Stimulated activated CD4-positive, alpha-beta T cell treated with anti-CD3 and anti-CD28 coated beads, Interleukin-15, amount 100 ng/mL, for 1 hour (primary cell): ENCODE measurements at places on chromosomes 12 and 14.

DNA sequence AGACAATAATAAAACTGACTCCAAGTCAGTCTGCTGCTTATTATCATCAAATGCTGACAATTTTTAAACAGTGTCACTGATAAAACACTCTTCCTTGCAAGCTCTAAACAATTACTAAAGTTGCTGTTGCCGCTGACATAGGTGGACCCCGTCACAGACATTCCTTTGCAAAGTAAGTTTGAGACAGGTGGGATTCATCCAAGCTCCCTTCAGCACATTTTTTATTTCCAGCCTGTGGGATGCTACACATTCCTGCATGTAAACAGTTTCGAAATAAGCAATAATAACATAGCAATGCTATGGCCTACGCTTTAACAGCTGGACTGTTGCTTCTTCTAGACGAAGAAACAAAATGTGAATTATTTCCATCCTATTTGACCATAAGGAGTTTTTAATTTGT is 85.4 kb upstream of the HIF1A start:
- DNase-seq, result no peak

- no peak for DNase-seq
Measured at GRCh38 chr12:129844662-129845220, 59.1 kb downstream of the TMEM132D start.

GRCh38 chr14:102830474-102831045 is 53.3 kb downstream of the TRAF3 start:
- no peak for DNase-seq

DNA sequence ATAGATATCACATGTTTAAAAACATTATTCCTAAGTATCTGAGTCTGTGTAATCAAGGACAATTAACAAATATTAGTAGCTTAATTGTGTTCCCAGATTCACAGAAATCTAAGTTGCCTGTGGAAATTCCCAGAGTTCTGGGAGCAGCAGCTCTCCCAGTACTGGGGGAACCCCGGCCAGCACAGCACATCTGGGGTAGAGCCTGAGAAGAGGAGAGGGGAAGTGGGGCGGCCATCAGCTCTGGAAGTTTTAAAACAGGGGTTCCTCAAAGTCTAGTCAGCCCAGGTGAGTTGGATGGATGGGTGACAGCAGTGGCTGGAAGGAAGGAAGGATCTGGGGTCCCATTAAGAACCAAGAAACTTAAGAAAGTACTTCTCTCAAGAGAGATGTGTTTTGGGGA is 24.6 kb downstream of the PRICKLE1 start:
- no peak for DNase-seq

- no peak for DNase-seq
Measured at GRCh38 chr12:119180380-119181040, 1.8 kb downstream of the HSPB8 start.

DNA sequence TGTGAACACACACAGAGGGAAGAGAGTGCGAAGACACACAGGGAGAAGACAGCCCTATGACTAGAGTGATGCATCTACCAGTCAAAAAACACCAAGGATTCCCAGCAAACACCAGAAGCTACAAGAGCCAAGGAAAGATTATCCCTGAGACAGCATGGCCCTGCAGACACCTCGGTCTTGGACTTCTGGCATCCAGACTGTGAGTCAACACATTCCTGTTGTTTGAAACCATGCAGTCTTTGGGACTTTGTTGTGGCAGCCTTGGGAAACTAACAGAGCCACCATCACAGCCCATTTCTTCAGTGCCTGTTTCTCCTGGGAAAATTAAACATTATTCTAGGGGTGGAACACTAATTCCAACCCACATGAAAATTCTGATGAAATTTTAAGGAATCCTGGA is 220.6 kb downstream of the GXYLT1 start:
- DNase-seq, result no peak

GRCh38 chr12:25859976-25860375 is 98.5 kb upstream of the RASSF8 start:
- no peak for DNase-seq

- no peak for DNase-seq
Measured at GRCh38 chr12:65895759-65896656, 71.7 kb downstream of the HMGA2 start.

DNA sequence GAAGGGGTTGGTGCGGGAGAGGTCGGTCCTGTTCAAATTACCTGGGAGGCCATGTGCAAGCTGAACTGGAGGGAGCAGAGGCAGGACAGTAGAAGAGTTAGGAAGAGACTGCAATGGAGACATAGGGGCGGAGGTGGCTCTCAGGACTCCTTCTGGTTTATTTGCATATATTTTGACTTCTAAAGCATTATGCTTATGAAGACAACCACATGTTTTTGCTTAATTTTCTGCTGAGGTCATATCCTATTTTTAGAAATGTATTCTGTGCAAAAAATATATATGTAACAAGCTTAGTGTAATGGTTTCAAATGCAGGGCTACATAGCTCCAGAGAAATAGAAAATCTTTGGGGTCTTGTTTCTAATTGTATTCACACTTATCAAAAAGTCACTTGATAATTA is 137.0 kb upstream of the MDM1 start:
- DNase-seq, result no peak

- no peak for DNase-seq
Measured at GRCh38 chr12:213527-213932, 427 bp downstream of the SLC6A12 start.

- peak; percentile 32 for DNase-seq
Measured at GRCh38 chr14:68283378-68284123, 464.0 kb downstream of the RAD51B start.

- no peak for DNase-seq
Measured at GRCh38 chr12:57330992-57331391, 80.0 kb upstream of the STAC3 start.

GRCh38 chr14:20632448-20632830 is 9.1 kb downstream of the OR6S1 start:
- DNase-seq, result no peak

DNA sequence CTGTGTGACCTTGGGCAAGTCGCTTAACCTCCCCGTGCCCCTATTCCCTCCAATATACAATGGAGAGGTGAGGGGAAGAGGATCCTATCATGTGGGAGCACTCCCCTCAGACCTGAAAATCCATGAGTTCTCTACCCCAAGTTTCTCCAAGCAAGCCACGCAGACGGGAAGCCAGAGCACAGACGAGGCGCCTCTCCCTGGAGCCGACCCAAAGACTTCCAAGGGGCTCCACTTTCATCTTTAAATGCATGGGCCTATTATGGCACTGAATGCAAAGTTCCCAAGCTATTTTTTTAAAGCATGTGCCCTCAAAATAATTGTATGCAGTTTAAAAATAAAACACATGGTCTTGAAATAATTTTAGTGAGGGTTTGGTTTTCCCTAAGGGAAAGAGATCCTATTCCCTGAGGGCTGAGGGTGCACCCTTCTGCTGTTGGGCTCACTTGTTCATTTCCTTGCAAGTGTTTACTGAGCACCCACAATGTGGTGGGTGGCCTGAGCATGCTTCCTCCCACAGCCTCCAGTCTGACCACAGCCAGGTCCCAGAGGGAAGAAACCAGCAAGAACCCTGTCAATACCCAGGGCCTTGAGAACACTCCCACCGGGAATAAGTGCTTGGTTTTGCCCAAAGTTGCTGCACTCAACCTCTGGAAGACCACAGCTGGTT is 14.6 kb downstream of the CMKLR1 start:
- no peak for DNase-seq

GRCh38 chr14:94655169-94655710 is 43.0 kb downstream of the SERPINA3 start:
- DNase-seq, result no peak

DNA sequence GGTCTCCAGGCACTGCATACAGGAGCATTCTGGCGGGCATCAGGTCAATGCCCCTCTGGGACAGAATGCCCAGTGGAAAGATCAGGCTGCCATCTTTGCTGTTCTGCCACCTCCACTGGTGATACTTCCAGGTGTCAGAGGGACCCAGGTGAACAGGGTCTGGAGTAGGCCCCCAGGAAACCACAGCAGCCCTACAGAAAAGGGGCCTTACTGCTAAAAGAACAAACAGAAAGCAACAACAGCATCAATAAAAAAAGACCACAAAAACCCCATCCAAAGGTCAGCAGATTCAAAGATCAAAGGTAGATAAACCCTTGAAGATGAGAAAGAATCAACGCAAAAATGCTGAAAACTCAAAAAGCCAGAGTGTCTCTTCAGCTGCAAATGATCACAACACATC is 15.9 kb downstream of the GLIPR1L1 start:
- DNase-seq, result no peak

- DNase-seq, result no peak
Measured at GRCh38 chr12:67952787-67953186, 36.5 kb upstream of the IFNG-AS1 start.

- DNase-seq, result no peak
Measured at GRCh38 chr12:11836282-11837151, 187.0 kb downstream of the ETV6 start.

DNA sequence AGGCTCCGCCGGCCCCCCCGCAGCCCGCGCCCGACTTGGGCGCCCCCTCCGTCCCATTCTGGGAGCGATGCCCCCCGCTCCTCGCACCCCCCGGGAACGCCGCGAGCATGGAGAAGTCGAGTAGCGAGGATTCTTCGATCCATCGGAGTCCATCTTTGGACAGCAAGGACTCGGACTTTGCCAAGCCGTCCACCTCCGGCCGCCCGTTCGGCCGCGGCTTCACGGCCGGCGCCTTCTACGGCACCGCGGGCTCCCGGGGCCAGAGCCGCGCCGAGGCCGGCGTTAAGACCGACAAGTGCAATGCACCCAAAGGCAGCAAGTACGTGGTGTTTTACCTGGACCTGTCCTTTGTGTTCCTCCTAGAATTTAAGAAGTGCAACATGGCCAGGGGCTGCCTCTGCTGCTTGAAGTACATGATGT is 123.6 kb downstream of the TSPAN9 start:
- DNase-seq, result no peak

- DNase-seq, result no peak
Measured at GRCh38 chr12:18965203-18965602, 164.3 kb upstream of the PLEKHA5 start.
